NCI-H2081 (cell line): ENCODE measurements at places on chromosomes 2 and 18.

GRCh38 chr2:31784868-31785267 lies 204.1 kb upstream of the SRD5A2 start:
- DNase-seq: no peak

DNA sequence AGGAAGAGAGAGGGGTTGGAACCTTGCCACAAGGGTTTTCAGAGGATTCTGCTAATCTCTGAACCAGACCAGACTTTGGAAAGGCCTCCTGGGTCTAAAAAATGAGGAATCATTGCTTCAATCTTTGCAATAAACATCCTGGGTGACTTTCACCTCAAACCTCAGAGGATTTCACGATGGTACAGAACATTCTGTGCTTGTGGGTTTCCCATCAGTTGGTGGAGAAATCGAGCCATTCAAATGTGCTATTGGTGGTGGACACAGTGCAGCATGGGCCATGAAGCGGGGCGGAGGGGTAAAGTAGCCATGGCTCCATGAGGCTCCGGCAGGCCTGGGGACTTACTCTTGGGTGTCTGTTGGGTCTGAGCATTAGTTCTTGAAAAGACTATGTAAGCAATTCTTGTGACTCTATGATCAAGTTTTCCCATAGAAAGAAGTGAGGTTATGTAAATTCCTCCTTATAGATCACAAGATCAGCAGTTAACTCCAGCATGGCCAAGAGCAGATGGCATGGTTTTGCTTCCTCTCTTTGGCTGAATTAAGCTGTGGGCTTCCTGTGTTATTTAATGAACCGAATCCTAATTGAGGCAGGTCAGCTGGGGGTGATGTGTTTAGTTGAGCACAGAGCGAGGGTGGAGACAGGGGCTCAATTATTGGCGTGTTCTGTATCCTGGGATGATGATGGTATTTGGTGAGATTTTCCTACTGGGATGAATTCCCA lies 1.9 kb upstream of the IL1R2 start:
- no peak for DNase-seq

DNA sequence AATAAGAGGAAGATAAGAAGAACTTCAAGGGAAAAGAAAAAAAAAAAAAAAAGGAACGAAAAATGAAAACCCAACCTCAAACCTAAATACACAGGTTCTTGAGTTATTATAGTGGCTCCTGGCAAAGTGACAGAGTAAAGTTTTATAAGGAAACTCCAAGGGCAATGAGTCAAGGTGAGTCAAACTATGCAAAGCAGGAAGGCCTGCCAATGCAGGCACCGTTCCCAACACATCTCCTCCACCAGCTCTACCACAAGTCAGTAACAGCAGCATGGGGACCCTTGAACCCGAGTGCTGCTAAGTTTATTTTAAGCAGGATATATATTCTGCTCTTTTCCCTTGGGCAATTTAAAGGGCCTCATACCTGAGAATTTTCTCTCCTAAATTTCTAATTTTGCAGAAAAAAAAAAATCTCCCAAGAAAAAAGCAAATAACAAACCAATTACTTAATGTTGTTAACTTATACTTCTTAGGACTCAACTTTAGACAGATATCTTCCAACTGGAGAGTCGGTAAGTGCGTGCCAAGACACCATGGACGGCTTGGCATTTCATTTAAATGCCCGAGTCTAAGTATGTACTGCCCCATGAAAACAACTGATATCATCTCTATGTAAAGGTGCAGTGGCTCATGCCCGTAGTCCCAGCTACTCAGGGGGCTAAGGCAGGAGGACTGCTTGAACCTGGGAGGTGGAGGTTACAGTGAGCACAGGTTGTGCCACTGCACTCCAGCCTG lies 75.7 kb upstream of the TFCP2L1 start:
- DNase-seq: no peak

DNA sequence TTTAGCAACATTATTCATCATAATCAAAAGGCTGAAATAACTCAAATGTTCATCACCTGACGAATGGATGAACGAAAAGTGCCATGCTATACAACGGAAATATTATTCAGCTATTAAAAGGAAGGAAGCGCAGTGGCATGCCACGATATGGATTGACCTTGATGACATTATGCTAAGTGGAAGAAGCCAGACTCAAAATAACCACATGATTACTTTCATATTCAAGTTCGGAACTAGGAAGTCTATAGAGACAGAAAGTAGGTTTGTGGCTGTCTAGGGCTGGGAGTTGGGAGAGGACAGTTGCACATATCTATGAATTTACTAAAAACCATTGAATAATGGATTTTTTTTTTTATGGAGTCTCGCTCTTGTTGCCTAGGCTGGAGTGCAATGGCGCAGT lies 13.4 kb upstream of the PDIA6 start:
- no peak for DNase-seq

DNA sequence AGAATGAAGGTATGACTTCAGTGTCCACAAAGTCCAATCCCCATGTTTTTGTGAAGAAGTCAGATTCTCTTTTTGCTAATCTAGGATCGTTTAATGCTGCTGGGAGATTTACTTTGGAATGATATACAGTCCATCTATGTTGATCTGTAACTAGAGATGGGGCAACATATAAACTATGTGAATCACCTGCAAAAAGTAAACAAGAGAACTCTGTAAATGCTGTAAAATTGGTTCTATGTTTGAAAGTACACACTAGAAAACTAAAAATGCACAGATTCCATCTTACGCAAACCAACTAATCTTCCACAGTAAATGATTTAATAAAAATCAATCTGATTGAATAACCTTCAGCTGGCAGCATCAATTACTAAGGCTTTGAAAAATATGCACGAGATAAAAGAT lies 37.5 kb downstream of the VPS54 start:
- no peak for DNase-seq

- peak; percentile 83 for DNase-seq
These were observed 193.5 kb upstream of the TCF4 start for GRCh38 chr18:55781481-55781957.

GRCh38 chr2:182047544-182047943 lies 61.9 kb downstream of the PPP1R1C start:
- DNase-seq: no peak

- DNase-seq: no peak
These were observed 368.7 kb downstream of the CDH19 start for GRCh38 chr18:66235206-66235605.

GRCh38 chr2:222160944-222161343 lies 137.9 kb downstream of the PAX3 start:
- no peak for DNase-seq
